Thoracic aorta (tissue), 2 donors: ENCODE measurements at places on chromosomes 16 and 17. TPM values are rescaled to one million over a fixed set of nuclear protein-coding genes. Genes with fewer than 3 reads are reported as not detected.

The MT1M gene
- total RNA-seq, result 53.6 TPM

The KRTAP4-5 gene
- total RNA-seq, result not detected

The CDRT4 gene
- 22.2 TPM for total RNA-seq

GRCh38 chr16:29107299-29107698 lies 122.4 kb downstream of the LAT start:
- H3K27me3 ChIP-seq, result no peaks in the 10 kb centered on the region
- peaks cover 3% of the 10 kb centered on the region for H3K4me1 ChIP-seq
- H3K27ac ChIP-seq, result no peak overlapping the region
- H3K36me3 ChIP-seq, result no peaks in the 10 kb centered on the region

DNA sequence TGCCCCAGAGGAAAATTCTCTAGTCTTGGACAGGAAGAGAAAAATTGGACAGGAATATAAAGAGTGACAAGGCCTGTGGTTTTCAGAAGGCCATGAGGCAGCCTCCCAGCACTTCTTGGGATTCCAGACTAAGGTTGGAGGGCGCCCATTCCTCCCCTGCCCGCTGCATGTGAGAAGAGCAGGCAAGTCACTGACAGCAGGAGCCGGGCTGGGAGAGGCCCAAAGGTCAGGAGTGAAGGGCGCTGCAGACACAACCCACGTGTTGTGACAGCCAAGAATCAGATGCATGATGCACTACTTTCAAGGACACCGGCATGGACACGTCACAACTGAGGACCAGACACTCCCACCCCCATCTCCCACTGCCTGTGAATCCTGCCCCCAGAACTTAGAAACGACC lies 256.7 kb downstream of the CBLN1 start:
- no peak overlapping the region for H3K27ac ChIP-seq
- no peak overlapping the region for H3K4me3 ChIP-seq
- no peaks in the 10 kb centered on the region for H3K36me3 ChIP-seq
- H3K27me3 ChIP-seq, result no peaks in the 10 kb centered on the region
- DNase-seq, result no peak

DNA sequence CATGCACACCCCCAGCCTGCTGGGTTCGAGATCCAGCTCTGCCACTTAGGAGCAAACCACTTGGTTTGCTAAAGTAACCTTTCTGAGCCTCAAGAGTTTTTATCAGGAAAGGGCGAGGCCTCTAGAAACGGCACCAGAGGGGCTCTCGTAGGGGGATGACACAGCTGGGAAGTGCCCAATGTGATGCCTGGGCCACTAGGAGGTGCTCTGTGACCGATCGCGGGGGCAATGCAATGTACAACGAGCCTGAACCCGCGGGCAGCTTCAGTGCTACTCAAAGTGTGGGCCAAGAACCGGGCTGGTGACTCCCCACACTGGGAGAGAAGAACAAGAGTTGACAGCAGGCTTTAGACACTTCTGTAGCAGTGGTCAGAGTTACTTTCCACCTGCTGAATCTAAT lies 9.4 kb downstream of the C16orf89 start:
- no peak for DNase-seq
- no peaks in the 10 kb centered on the region for H3K27me3 ChIP-seq
- H3K27ac ChIP-seq, result no peak overlapping the region

DNA sequence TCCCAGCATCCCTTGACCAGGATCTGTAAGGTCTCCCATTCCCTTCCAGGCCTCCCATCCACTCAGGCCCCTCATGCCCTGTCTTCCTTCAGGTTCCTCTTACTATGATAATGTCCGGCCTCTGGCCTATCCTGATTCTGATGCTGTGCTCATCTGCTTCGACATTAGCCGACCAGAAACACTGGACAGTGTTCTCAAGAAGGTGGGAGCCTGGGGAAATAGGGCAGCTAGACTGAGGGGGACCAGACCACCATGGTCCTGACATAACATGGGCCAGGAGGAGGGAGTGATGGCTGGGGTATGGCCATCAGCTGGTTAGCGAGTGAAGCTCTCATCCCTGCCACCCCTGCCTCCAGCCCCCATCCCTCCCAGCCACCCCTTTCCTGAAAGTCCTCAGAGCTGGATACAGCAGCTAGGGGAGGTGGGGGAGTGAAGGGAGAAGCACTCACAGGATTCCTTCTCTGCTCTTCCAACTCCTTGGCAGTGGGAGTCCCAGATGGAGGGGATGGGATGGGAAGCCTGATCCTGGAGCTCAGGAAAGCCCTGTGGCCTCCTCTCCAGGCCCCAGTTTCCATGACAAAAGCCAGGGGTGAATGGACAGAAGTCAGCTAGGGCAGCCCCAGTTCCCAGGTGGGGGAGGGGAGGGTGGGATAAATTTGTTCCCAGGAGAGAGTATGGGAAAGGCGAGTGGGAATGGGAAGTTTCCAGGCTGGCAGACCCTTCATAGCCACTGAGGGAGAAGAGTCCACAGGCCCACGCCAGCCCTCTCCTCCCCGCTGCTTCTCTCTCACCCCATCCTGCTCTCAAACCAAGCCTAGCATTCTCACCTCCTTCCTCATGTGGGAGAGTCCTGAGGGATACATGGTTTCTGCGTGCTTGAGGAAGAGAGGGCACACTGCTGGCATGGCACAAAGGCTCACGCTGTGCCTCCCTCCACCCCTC lies 2.3 kb downstream of the RND2 start:
- H3K4me1 ChIP-seq, result peaks cover 9% of the 10 kb centered on the region
- no peaks in the 10 kb centered on the region for H3K36me3 ChIP-seq
- no peak overlapping the region for H3K4me3 ChIP-seq
- DNase-seq, result no peak
- H3K27me3 ChIP-seq, result no peaks in the 10 kb centered on the region

DNA sequence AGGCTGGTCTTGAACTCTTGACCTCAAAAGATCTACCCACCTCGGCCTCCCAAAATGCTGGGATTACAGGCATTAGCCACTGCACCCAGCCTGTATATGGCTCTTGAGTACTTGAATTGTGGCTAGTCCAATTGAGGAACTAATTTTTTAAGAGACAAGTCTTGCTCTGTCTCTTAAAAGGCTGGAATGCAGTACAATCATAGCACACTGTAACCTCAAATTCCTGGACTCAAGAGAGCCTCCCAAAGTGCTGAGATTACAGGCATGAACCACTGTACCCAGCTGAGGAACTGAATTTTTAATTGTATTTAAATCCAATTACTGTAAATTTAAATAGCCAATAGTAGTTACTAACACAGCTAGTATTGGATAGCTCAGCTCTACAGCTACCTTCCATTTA lies 50.6 kb downstream of the MED13 start:
- H3K4me3 ChIP-seq, result no peak overlapping the region
- DNase-seq, result no peak
- peaks cover 10% of the 10 kb centered on the region for H3K4me1 ChIP-seq

DNA sequence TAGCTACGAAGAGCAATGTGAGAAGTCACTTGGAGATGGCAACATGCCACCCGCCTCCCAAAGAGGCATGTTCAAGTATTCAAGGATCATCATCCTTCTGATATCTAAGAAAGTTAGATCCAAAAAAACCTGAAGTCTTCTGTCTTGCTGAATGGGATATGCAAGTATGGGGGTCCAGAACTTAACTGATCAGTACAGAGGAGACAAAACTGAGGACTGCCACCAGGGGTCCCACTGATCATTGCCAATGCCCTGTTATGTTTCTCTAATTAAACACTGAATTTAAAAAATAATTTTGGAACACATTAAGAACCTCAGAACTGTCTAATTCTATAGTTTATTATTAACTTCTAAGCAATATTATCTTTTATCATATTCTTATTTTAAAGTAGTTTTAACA lies 99.7 kb downstream of the CDH8 start:
- DNase-seq, result no peak
- no peaks in the 10 kb centered on the region for H3K4me1 ChIP-seq
- no peak overlapping the region for H3K27ac ChIP-seq

- H3K27ac ChIP-seq, result no peak overlapping the region
- H3K27me3 ChIP-seq, result no peaks in the 10 kb centered on the region
- no peak overlapping the region for H3K4me3 ChIP-seq
- peaks cover 4% of the 10 kb centered on the region for H3K4me1 ChIP-seq
- no peak for DNase-seq
Observed at GRCh38 chr16:19831678-19832077, 53.0 kb downstream of the GPRC5B start.

DNA sequence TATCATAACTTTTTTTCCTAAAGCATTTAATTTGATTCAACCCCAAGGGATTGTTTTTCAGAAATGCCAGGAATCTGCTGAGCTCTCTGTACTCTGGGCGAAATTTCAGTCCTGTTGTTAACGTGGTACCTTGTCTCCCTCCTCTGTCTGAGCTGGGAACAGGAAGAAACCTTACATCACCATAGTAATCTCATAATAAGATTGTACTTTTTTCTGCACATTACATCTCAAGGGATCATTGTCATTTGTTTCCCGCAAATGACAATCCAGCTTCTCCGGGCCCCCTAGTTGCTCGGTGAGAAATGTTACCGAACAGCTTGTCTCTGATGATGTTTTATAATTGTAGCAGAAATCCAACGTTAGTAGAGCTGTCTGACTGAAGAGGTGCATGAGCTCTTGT lies 152.7 kb upstream of the ERCC4 start:
- no peak for DNase-seq
- H3K4me3 ChIP-seq, result no peak overlapping the region
- no peaks in the 10 kb centered on the region for H3K27me3 ChIP-seq
- H3K27ac ChIP-seq, result no peak overlapping the region

DNA sequence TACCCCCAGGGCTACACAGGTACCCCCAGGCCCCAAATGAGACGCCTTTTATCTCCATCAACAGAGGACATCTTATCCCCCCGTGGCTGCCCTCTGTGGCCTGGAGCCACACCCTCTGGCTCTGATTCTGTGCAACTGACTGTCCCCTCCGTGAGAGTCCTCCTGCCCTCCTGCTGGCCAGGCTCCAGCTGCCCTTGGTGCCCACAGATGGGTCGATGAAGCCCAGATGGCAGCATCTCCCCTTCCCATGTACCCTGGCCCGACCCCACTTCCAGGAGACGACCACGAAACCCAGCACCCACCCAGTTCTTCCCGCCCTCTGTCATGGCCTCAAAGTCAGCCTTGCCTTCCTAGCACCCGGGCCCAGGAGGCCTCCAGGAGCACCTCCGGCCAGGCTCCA lies 9.6 kb upstream of the KRTAP17-1 start:
- no peaks in the 10 kb centered on the region for H3K4me1 ChIP-seq
- no peak overlapping the region for H3K4me3 ChIP-seq
- no peak for DNase-seq
- H3K27me3 ChIP-seq, result no peaks in the 10 kb centered on the region
- no peaks in the 10 kb centered on the region for H3K36me3 ChIP-seq

DNA sequence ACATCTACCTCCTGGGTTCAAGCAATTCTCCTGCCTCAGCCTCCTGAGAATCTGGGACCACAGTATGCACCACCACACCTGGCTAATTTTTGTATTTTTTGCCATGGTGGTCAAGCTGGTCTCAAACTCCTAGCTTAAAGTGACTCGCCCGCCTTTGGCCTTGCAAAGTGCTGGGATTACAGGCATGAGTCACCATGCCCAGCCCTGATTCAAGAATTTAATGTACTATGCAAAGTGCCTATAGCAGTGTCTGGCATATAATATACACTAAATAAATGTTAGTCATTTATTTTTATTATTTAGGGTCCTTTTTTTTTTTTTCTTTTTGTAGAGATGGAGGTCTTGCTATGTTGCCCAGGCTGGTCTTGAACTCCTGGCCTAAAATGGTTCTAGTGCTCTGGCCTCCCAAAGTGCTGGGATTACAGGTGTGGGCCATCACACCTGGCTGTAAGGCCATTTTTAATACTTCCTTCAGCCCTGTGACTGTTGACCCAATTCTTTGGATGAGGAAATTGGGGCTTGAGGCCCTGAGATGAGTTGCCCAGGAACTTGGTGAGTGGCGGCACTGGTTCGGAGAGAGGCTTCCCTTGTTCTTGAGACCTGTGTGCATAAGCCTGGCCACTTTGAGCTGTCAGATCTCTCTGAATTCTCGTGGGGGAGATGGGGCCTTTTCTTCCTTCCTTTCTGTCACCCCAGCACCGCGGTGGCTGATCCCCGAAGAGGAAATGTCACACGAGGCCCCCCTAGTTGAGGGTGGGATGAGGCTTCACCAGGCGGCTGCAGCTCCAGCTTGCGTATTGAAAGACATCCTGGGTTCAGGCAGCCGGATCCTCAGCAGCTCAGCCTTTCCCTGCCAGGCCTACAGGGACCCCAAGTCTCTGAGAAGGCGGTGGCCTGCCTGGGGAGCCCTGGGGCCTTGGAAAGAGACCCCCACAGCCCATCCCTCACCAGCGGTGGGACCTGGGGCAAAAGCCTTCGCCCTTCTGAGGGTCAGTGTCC lies 38.7 kb downstream of the LAT start:
- no peak overlapping the region for H3K4me3 ChIP-seq
- DNase-seq, result no peak
- H3K36me3 ChIP-seq, result no peaks in the 10 kb centered on the region
- H3K27ac ChIP-seq, result no peak overlapping the region
- no peaks in the 10 kb centered on the region for H3K27me3 ChIP-seq

DNA sequence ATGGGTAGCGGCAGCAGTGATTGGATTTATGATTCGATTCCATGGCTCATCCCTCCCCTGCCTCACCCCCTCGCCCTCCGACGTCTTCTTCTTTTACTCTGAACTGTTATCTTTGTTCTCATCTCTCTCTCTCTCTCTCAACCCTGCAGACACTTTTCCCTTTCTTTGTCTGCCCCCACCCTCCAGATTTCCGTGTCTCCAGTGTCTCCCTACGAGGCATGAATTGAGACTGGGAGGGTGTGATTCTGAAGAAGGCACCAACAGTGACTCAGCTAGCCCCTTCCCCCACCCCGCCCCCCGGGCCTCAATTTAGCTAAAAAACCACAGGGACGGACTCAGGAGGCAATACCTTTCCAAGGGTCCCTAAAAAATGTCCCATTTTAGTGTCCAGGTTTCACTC lies 47.6 kb upstream of the STH start:
- H3K4me1 ChIP-seq, result peaks cover 23% of the 10 kb centered on the region
- no peaks in the 10 kb centered on the region for H3K27me3 ChIP-seq
- H3K27ac ChIP-seq, result no peak overlapping the region
- H3K4me3 ChIP-seq, result no peak overlapping the region
- no peak for DNase-seq

- no peak for DNase-seq
- H3K27ac ChIP-seq, result no peak overlapping the region
- no peaks in the 10 kb centered on the region for H3K27me3 ChIP-seq
- no peak overlapping the region for H3K4me3 ChIP-seq
- no peaks in the 10 kb centered on the region for H3K36me3 ChIP-seq
Observed at GRCh38 chr17:31820691-31821435, 38.2 kb downstream of the COPRS start.
